AG08396 (cell line): ENCODE measurements at places on chromosomes 12 and 14.
A peak's percentile ranks its signal among the peaks of the same experiment; 100 is the strongest.

- DNase-seq = no peak
These were observed 12.9 kb upstream of the EPS8 start for GRCh38 chr12:15801770-15802744.

GRCh38 chr12:119556854-119557253, 36.7 kb upstream of the TMEM233 start:
- no peak for DNase-seq

DNA sequence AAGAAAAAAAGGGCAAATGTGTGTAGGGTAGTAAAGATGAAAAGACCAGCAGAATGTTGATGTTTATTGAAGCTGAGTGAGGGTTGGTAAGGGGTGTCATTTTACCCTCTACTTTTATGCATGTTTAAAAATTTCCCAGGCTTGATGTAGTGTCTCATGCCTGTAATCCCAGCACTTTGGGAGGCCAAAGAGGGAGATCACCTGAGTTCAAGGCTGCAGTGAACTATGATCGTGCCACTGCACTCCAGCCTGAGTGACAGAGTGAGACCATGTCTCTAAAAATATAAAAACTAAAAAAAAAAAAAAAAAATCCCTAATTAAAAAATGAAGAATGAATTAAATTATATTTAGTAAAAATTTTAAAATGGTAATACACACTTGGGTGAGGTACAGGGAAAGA, 8.5 kb downstream of the SEL1L start:
- no peak for DNase-seq

GRCh38 chr12:111362687-111363475, 6.0 kb downstream of the PHETA1 start:
- DNase-seq = no peak

- no peak for DNase-seq
These were observed 110.2 kb downstream of the RASSF9 start for GRCh38 chr12:85725991-85726390.

DNA sequence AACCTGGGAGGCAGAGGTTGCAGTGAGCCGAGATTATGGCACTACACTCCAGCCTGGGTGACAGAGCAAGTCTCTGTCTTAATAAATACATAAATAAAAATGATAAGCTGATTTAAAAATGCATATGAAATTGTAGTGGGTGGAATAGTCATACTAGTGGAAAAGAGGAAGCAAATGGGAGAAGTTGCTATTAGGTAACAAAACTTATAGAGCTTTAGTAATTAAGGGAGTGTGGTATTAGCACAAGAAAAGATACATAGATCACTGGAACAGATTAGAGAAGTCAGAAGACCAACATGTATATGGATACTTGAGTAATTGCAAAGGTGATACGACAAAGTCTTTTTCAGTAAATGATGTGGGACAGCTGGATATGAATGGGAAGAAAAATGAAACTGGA, 26.5 kb downstream of the TECPR2 start:
- no peak for DNase-seq

- no peak for DNase-seq
These were observed 17.9 kb upstream of the RAB3IP start for GRCh38 chr12:69720750-69721149.

DNA sequence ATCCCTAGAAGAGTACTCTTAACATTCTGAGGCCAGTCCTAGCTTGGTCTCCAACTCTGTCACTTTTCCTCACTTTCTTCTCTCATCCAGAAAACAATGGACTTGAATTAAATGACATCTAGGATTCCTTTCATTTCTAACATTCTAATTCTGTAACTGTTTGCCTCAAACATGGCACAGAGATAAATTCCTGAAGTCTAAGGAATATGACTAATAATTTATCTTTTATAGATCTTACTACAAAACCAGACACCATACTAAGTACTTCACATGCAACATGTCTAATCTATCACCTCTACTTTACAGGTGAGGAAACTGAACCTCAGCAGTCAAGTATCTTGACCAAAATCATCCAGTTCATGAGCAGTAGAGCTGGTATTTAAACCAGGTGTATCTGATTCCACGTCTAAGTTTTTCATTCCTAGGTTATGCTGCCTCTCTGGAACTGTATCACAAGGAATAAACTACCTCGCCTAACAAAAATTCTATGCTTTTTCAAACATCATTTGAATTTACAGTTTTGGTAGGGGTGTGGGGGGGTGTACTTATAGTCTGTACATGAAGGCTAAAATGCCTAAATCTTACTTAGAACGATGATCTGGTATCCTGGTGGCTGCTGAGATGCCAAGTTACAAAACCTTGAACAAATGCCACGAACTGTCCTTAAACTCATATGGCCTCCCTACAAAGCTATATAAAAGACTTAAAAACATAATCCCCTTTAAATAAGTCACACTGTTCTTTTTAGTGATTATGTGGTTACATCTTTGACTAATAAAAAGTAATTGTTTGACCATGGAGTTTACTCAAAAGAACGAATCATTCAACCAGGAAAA, 41.6 kb downstream of the ATXN2 start:
- no peak for DNase-seq

DNA sequence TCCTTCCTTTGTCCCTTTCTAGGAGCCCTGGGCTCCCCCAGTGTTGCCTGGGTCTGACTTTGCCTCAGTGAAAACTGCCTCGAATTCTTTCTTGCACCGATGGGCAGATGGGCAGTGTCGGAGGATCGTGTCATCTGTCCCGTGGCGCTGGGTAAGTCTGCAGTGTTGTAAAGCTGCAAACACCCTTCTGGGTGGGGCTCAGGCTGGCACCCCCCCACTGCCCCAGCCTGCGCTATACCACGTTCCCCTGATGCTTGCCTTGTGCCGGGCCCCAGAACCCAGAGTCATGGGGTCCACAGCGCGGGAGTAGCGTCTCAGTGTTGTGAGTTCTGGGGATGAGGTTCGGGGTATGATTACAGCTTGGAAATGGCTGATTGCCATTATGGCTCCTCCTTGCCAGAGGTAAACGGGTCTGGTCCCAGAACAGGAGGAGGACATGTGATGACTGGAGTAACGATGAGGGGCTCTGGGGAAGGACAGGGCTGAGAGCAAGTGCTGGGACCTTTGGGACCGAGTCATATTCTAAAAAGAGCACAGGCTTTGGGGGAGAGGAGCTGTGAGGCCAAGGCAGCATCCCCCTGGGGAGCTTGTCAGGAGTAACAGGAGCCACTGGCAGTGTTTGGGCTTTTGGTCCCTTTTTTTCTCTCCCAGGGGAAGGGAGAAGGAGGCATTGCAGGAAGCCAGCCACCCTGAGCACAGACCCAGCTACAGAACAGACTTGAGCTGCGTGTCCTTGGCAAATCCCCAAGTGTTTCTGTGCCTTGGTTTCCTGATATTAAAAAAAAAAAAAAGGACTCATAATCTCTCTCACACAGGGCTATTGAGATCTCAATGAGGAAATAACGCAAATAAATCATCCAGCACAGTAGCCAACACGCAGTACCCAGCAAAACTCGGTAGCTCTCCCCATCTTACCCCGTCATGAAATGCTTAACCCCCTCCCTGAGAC, 4.3 kb downstream of the RTL1 start:
- no peak for DNase-seq

DNA sequence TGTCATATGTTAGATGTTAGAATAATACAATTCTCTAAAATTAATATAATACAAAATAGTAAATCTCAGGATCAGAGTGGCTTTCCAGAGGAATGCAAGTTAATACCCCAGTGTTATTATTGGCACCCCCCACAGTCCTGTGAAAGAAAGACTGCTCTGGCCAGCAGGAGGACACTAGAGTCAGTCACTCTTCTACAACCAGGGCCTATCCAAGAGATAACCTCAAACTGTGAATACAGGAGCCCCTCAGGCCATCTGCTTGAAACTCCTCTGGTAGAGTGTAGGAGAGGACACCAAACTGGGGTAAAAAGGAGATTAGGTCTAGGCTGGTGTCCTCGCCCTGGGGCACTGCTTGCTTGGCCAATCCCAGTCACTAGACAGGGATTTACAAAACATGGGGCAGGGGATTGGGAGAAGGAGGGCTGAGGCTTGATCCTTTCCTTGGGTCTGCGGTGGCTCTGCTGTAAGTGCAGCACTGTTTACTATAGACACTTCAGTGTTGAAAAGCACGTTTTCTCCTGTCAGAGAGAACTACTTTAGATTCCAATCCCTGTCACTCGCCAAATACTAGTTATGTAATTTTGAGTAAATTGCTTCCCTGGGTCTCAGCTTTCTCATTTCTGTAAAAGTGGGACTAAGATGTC, 44.5 kb upstream of the PTPRR start:
- no peak for DNase-seq

DNA sequence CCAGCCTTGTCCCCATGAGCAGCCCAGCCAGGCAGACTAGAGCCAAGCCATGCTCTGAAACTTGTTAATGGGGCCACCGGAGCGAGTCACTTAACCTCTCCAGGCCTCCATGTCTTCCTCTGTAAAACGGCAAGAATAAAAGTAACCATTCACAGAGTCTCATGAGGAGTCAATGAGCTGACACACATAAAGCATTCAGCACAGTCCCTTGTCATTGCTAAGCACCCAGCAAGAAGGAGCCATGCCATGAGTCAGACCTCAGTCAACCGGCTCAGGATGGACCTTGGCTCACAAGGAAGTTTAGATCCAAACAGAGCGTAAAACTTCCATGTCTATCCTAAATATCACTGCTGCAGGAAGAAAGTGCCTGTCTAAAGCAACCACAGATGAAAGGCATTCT, 10.6 kb downstream of the FICD start:
- DNase-seq = peak; percentile 84

DNA sequence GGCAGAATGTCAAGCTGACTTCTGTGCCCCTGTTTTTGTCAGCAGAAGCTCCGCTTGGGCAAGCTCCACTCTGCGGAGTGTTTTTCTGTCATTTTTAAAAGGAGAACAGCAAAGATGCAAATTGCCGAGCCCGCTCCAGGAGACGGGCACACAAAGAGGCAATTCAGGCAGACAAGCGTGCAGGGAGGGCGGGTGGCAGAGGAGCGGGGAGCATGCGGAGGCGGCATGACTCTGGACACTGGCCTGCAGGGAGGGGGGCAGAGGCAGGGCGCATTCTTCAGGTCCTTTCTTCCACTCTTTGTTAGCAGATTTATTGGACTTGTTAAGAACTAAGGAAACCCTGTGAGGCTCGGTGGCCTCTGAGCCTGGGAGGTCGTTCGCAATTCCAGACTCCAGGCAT, 187.3 kb upstream of the RMST start:
- no peak for DNase-seq

DNA sequence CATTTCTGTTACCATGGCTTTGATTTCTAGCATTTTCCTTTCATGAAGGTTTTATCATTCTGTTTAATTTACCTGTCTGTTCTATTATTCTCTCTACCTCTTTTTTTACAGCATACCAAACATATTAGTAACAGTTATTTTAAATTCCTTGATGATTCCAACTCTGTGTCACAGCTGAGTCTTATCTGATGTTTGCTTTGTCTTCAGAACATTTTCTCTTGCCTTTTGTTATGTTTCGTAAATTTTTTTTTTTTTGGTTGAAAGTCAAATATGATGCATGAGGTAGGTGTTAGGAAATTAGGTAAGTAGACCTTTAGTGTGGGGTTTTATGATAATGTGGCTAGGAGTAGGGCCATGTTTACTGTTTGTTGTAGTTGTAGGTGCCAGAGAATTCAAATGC, 496.4 kb downstream of the FOXG1 start:
- DNase-seq = no peak

- DNase-seq = no peak
These were observed 108.0 kb downstream of the EEA1 start for GRCh38 chr12:92821142-92821541.

- DNase-seq = no peak
These were observed 150.6 kb upstream of the HIF1A start for GRCh38 chr14:61544448-61545330.

DNA sequence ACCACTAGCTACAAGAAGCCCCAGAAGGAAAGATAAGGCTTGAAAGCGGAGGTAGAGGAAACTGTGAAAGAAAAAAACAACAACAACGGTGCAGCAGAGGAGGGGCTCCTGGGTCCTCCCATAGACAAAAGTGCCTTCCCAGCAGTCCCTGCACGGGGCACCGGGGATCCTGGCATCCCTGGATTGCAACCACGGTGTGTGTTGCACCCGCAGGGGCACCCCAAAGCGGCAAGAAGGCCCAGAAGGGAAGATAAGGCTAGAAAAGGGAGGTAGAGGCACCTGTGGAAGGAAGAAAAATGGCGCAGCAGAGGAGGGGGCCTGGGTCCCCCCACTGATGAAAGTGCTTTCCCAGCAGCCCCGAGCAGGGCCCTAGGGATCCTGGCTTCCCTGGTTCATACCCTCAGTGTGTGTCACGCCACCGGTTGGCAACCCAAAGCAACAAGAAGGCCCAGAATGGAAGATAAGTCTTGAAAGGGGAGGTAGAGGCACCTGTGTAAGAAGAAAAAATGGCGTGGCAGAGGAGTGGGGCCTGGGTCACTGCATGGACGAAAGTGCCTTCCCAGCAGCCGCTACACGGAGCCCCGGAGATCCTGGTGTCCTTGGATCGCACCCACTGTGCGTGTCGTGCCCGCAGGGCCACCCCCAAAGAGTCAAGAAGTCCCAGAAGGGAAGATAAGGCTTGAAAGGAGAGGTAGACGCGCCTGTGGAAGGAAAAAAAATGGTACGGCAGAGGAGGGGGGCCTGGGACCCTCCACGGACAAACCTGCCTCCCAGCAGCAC, 281.0 kb downstream of the ALG10 start:
- no peak for DNase-seq

DNA sequence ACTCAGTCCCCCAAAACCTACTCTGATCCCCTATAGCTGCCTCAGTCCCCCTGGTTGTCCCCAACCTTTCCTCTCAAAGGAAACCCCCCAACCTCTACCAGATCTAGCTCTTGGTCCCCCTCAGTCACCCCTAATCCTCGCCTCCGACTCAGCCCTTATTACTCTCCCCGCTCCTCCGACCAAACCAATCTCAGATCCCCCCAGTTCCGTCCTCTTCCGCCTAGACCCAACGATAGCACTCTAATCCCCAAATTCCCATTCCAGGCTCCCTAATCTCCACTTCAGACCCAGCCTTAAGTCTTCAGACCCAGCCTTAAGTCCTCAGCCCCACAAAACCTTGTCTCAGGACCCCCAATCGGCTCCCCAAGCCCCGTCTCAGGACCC, 612 bp downstream of the VPS37B start:
- DNase-seq = no peak

GRCh38 chr12:27780612-27781408, 774 bp upstream of the MANSC4 start:
- peak; percentile 60 for DNase-seq

GRCh38 chr12:45433441-45433868, 217.6 kb downstream of the ANO6 start:
- no peak for DNase-seq

GRCh38 chr12:9897535-9897934, 16.2 kb downstream of the KLRF2 start:
- DNase-seq = no peak

GRCh38 chr14:53010193-53011040, 59.6 kb upstream of the FERMT2 start:
- DNase-seq = no peak

DNA sequence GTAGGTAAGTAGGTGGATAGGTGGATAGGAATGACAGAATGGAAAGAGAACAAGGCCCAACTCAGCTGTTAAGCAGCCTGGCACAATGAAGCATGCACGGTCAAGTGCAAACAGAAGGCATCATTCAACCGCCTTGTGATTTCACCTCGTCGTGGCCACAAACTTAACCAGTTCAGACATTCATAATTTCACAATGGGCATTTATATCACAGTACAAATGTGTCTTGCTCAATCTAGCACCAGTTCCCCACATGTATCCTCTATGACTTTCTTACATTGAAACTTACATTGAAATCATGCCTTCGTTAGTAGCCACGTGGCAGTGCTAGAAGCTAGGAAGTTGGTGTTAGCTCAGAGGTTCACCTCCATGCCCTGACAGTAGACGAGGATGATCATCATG, 207.5 kb downstream of the ETV6 start:
- DNase-seq = no peak

- DNase-seq = peak; percentile 63
These were observed 105.1 kb downstream of the ZFP36L1 start for GRCh38 chr14:68687746-68688145.
